ENCODE measurements at places on chromosomes 7 and 10. TPM values are rescaled to one million over a fixed set of nuclear protein-coding genes. Genes with fewer than 3 reads are reported as not detected.

DNA sequence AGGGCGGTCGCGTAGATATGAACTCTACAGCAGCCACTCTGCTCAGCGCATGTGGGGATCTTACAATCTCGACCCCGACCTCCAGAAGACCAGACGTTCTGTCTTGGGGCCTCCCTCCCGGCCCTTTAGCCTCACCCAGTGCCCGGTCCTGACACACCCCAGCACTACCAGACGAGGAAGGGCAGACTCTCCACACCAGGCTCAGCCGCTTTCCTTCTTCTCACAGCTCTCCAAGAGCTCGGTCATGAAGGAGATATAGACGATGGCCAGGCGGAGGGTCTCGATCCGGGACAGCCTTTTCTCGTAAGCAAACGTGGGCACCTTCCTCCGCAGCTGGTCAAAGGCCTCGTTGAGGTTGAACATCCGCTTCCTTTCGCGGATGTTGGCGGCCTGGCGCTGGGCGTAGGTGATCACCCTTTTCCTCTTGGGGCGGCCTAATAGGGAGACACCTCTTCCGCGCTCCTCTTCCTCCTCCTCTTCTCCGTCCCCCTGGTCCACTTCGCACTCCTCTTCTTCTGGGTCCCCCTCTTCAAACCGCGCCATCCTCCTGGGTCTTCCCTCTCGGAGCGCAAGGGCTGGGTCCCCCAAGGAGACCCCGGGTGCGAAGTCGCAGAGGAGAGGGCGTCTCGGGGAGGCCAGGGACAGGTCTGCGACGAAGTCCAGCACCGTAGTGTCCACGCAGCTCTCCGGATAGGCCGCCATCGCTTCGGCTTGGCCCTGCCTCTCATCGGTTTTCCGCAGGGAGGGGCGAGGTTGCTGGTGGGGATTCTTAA is at the start of gene FERD3L:
Gene FERD3L (minus strand): TSS at position 761 of the 773 bp plus-strand sequence. CDS start 59 bp downstream, at position 702.
- peak; percentile 62 for DNase-seq

TMEM139 gene
- total RNA-seq, result not detected

CTBP2 gene
- total RNA-seq, result 174 TPM

GRCh38 chr10:28734938-28735759 is 57.8 kb downstream of the BAMBI start:
- no peak for DNase-seq

GRCh38 chr10:3935141-3935540 is 150.1 kb upstream of the KLF6 start:
- no peak for DNase-seq

DNA sequence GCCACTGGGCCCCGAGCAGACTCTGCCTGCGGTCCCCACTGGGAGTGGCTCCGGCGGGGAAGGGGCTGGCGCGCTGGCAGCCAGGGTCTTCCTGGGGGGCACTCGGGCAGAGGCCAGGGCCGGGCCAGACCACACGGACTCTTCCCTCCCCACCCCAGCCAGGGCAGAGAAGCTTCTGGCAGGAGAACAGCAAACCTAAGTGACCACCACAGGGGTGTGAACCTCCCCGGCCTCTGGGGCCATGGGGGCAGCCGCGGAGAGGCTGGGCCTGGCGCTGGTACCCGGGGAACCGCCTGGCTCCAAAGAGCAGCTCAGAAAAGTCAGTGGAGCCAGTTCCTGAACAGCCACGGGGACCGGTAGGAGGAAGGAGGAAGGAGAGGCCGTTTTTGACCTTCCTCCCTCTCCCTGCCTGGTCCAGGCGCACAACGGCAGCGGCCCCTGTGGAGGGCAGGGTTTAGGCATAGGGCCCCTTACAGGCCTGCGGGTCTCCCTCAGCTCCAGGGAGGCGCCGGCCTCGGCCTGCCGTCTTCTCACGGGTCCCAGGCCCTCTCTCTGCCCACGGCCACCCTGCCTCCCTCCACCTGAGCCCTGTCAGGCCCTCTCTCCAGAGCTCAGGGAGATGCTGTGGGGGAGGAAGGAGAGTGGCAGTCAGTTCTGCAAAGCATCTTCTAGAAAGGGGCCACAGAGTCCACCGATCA is 51.8 kb downstream of the TMEM209 start:
- DNase-seq, result no peak

GRCh38 chr10:97002670-97003069 is 170.6 kb downstream of the LCOR start:
- DNase-seq, result no peak

DNA sequence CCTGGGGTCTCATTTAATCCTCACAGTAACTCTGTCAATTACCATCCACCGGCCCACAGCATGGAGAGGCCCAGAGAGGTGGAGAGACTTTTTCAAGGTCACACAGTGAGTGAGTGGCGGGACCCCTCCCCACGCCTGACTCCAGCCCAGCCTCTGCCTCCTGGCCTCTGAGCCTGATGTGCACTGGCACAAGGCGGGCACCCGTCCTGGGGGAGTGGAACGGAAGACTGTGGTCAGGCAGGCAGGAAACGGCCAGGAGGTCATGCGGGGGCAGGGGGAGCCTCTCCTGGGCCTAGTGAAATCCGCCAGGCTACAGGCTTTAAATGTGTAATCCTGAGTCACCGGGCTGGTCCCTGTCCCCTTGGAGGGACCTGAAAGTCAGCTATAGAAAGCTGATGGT is 32.2 kb downstream of the ZCCHC24 start:
- peak; percentile 26 for DNase-seq

DNA sequence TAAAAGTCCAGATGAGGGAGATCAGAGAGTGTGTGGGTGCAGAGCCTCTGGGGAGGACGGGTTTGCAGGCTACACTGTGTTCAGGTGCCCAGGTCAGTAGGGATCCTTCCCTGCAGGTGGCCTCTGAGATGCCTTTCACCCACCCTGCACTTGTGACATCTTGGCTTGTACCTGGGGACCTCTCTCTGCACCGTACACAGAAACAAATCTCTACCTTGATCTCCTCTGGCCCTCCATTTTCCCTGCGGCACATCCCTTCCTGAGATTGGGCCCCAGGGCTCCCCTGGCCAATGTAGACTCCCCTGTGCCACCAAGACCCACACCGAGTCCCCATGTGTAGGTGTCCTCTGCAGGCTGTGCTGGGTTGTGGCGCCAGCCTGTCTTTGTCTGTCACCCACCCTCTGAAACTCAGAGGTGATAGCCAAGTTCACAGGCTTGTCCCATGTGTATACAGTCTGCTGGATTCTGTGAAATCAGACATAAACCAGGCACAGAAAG is 140.6 kb downstream of the PTPN20 start:
- no peak for DNase-seq

DNA sequence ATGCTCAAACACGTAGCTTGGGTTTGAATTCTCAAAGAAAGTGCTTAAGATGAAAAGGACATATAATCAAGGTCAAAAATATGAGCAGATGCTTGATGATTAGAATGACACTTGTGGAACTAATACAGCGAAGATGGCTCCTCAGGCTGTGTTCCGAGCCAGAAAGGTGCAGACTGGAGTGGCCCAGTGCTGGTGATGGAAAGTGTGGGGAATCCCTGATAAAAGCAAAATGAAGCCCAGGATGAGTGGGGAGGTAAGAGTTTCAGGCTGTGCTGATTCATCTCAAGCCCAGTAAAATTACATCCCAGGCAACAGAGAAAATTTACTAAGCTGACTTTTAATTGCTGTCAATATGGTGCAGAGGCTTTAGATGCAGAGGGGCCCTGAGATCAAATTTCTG is 77.8 kb upstream of the IKZF1 start:
- DNase-seq, result no peak

USP54 gene
- total RNA-seq, result 9.1 TPM

GRCh38 chr7:123824754-123825067 is 20.3 kb upstream of the HYAL4 start:
- DNase-seq, result no peak

DNA sequence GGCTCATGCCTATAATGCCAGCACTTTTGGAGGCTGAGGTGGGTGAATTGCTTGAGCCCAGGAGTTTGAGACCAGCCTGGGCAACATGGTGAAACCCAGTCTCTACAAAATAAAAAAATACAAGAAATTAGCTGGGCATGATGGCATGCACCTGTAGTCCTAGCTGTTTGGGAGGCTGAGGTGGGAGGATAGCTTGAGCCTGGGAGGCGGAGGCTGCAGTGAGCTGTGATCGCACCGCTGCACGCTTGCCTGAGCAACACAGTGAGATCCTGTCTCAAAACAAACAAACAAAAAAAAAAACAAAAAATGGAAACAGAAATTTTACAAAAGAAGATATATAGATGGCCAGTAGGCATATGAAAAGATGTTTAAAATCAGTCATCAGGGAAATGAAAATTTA is 57.1 kb downstream of the PTEN start:
- DNase-seq, result no peak

DNA sequence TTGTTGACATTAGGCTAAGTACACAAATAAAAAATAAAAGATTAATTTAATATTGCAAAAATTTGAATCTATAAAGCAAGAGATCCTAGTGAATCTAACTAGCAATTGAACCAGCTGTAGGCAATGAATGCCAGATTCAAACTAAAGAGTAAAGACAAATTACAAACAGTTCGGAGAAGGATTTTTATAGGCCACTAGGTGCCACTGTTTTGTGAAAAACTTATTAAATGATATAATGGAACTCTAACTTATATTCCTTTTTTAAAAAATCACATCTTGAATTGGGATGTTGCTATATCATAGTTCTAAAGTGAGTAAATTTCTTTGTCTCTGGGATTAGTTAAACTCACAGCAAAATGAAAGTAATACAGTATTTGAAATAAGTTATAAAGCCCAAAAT is 39.1 kb upstream of the GNAI1 start:
- DNase-seq, result no peak

GNAT3 gene
- total RNA-seq, result 2.0 TPM

DNA sequence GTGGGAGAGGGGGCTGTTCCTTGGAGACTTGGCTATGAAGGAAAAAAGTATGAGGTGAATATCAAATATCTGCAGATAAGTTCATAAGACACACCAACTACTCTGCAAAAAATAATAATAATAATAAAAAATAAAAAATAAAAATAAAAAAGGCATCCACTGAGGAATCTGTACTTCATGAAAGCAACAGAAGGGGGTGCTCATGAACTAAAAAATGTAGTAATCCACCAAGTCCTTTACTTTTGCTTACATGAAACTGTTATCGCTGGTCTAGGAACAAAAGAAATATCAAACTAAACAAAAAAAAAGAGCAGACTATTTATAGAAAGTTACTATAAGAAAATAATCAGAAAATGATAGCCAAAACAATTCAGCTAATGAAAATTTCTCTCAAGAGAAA is 579.0 kb downstream of the PHTF2 start:
- no peak for DNase-seq

ACBD7 gene
- total RNA-seq, result 1.5 TPM

- DNase-seq, result no peak
Observed at GRCh38 chr7:18831419-18831818, 286.0 kb downstream of the TWIST1 start.

ADAM8 gene
- 5.4 TPM for total RNA-seq

- no peak for DNase-seq
Observed at GRCh38 chr10:73968098-73968521, 29.8 kb upstream of the VCL start.

DNA sequence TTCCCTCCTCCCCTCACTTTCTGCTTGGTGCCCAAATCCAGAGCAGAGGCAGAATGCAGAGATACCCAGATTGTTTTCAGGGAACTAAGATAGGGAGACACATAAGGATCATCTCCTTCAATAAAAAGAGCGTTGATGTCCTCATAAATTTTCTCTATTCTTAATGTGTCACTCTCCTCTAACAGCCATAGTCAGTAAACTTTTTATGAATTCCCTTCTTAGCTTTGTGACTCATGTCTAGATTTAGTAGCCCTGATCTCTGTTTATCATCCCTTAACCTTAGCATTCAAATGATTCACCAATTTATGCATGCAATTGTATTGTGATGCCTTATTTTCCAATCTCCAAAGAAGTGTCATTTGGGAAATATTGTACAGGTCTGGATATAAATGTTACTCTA is 995.5 kb upstream of the C7orf33 start:
- DNase-seq, result no peak

GPC2 gene
- total RNA-seq, result 530 TPM

DNA sequence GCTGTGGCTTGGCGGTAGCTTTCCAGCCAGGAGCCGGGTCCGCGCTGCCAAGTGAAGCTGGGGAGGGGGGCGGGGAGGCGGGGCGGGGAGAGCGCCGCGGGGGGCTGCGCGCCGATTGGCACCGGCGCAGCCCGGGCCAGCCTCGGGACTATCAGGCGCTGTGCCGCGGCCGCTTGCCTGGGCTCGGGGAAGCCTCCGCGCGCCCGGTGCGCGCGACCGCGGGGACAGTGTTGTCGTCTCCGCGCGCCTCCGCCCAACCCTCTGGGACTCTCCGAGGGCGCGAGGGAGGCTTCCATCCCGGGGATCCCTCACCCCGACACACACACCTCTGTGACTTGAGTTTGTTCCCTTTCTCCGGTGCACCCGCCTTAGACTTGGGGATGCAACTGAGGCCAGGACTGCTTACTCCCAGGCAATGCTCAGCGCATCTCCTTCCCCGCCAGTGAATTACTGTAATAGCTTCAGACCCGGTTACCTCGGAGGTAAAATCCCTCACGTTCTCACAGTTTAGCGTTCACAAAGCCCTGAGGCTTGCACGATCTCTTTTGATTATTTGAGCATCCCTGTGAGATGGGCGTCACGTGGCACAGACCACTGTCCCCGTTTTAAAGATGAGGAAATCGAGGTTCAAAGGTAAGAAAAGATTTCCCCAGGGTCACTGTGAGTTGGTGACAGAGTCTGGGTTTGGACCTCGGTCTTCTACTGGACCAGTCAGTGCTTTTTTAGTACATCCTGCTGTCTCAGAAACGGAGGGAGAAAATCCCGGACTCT is at the start of gene NKX1-2:
Gene NKX1-2 (minus strand): TSS at position 24 of the 771 bp plus-strand sequence. CDS start 92 bp downstream, outside the sequence.
- peak; percentile 46 for DNase-seq

GRCh38 chr10:115950320-115950719 is 322.7 kb downstream of the GFRA1 start:
- no peak for DNase-seq

- no peak for DNase-seq
Observed at GRCh38 chr7:8015100-8015745, 46.6 kb downstream of the GLCCI1 start.

MYL10 gene
- total RNA-seq, result not detected

- DNase-seq, result no peak
Observed at GRCh38 chr7:130529417-130529816, 37.5 kb downstream of the MEST start.

DNA sequence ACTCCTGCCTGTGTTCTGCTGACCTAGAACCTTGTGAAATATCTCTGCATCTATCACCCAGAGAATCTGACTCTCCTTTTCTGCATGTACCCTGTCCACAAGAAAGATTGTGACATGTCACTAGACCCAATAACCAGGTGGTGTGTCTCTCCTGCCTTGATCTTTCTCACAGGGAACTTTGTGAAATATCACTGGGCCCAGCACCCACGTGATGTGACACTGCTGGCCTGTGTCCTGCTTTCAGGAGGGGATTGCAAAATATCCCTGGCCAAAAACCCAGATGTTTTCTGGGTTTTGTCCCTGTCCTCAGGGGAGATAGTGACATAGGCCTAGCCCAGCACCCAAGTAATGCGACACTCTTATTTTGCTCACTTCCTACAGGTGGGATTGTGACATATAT is 10.1 kb upstream of the ZNF107 start:
- DNase-seq, result no peak

GPR158 gene
- total RNA-seq, result 2.6 TPM

DNA sequence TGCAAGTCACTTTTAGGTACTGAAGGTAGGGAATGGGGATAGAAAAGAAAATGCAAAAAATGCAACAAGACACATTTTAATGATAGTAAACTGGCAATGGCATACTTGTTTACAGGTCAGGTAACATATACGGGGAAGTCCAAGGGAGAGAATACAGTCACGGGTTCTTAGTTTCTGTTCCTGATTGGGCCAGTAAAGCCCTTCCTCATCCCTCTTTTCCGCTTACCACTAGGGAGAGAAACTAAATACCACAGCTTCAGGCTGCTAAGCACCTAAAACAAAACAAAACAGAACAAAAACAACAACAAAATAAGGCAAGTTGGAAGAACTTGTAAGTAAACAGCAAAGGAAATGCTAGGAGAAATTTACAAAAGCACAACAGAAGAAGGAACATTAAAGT is 65.2 kb upstream of the OGDHL start:
- no peak for DNase-seq

OR6B1 gene
- not detected for total RNA-seq

ZNF239 gene
- total RNA-seq, result 4.1 TPM

Measured in glutamatergic neuron (in vitro differentiated cells).